GM23338 (cell line): ENCODE measurements at places on chromosomes 1 and 21. TPM values are rescaled to one million over a fixed set of nuclear protein-coding genes. Genes with fewer than 3 reads are reported as not detected.

SPATA21 gene
- total RNA-seq, result 2.6 TPM in 1 of 2 replicates, not detected in the other

C1orf53 gene
- 2.7 TPM in 1 of 2 replicates, not detected in the other for total RNA-seq

ALPL gene
- total RNA-seq, result 166 and 187 TPM in 2 replicates

RBP7 gene
- total RNA-seq, result 3.2 and 11.7 TPM in 2 replicates

DENND2D gene
- total RNA-seq, result 3.0 and 5.9 TPM in 2 replicates

AIM2 gene
- 2.1 and 2.5 TPM in 2 replicates for total RNA-seq

LENEP gene
- total RNA-seq, result 1.5 and 1.6 TPM in 2 replicates

IQGAP3 gene
- 25.7 and 31.8 TPM in 2 replicates for total RNA-seq

ARHGEF2 gene
- 64.0 and 87.6 TPM in 2 replicates for total RNA-seq

FMO3 gene
- not detected in 2 replicates for total RNA-seq

SLC22A15 gene
- total RNA-seq, result 3.8 and 4.0 TPM in 2 replicates
